Endothelial cell (in vitro differentiated cells): ENCODE measurements at places on chromosomes 3 and 15. TPM values are rescaled to one million over a fixed set of nuclear protein-coding genes. Genes with fewer than 3 reads are reported as not detected.

Gene CYP1A2
- not detected for total RNA-seq

Gene CHL1
- not detected for total RNA-seq

DNA sequence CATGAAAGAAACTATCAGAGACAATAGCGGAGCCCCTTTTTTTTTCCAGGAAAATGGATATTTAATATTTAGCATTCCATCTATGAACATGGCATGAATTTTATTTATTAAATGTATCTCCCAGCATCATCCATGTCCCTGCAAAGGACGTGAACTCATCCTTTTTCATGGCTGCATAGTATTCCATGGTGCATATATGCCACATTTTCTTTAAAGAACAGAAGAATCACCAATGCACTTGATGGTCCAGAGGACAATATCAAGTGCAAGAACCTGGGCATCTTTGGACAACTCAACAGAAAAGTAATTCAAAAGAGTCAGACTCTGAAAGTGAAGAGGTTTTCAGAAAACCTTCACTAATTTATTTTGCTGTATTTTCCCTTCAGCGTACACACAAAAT lies 133.0 kb upstream of the SLC7A14 start:
- peaks cover 1% of the 10 kb centered on the region for H3K27me3 ChIP-seq
- H3K27ac ChIP-seq, result no peak overlapping the region
- H3K36me3 ChIP-seq, result peaks cover 3% of the 10 kb centered on the region
- DNase-seq, result no peak
- no peaks in the 10 kb centered on the region for H3K4me1 ChIP-seq

Gene RBP2
- total RNA-seq, result not detected

GRCh38 chr3:149898771-149899170 lies 71.9 kb downstream of the PFN2 start:
- no peaks in the 10 kb centered on the region for H3K27me3 ChIP-seq
- H3K27ac ChIP-seq, result peak overlapping the region; percentile 3
- H3K4me1 ChIP-seq, result peaks cover 17% of the 10 kb centered on the region
- no peak overlapping the region for H3K4me3 ChIP-seq

GRCh38 chr3:6697722-6698121 lies 163.2 kb upstream of the GRM7 start:
- H3K4me3 ChIP-seq, result no peak overlapping the region
- H3K27ac ChIP-seq, result no peak overlapping the region
- no peak for DNase-seq
- peaks cover 9% of the 10 kb centered on the region for H3K36me3 ChIP-seq
- no peaks in the 10 kb centered on the region for H3K27me3 ChIP-seq

- no peak overlapping the region for H3K27ac ChIP-seq
- DNase-seq, result no peak
- H3K4me1 ChIP-seq, result peaks cover 12% of the 10 kb centered on the region
- no peaks in the 10 kb centered on the region for H3K36me3 ChIP-seq
Observed at GRCh38 chr15:63483521-63484371, 20.6 kb upstream of the USP3 start.

GRCh38 chr3:170137986-170138385 lies 43.5 kb downstream of the PHC3 start:
- H3K27ac ChIP-seq, result no peak overlapping the region
- no peaks in the 10 kb centered on the region for H3K27me3 ChIP-seq
- H3K4me1 ChIP-seq, result no peaks in the 10 kb centered on the region
- H3K4me3 ChIP-seq, result no peak overlapping the region
- DNase-seq, result no peak
- H3K36me3 ChIP-seq, result peaks cover 15% of the 10 kb centered on the region

Gene MOBP
- total RNA-seq, result not detected

DNA sequence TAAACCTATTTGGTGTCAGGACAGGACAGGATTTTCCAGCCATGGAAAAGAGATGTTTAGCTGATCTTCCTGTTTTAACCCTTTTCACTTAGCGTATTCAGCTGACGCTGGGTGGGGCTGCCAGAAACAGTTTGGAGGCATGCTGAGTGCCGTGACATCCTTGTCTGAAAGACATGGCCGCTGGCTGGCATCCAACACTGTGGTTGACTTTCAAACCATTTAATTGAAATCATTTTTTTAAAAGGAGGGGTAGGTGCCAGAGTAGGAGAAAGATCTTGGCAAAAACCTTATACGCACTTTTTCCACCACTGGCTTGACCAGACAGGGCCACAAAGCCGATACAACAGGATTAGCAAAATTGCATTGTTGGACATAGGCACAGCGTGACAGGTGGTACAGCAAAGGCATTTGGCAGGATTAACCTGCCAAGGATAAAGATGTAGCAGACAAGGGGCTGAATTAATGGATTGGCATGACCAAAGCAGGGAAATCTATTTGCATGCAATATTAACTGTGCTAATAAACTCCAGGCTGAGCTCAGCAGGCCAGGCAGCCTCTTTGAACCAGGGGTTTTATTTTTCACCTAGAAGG lies 131.8 kb upstream of the TOPAZ1 start:
- no peak overlapping the region for H3K27ac ChIP-seq
- no peaks in the 10 kb centered on the region for H3K36me3 ChIP-seq

GRCh38 chr15:63473999-63474809 lies 30.2 kb upstream of the USP3 start:
- no peak for DNase-seq
- no peak overlapping the region for H3K27ac ChIP-seq
- H3K27me3 ChIP-seq, result peaks cover 11% of the 10 kb centered on the region
- peaks cover 5% of the 10 kb centered on the region for H3K36me3 ChIP-seq
- H3K4me3 ChIP-seq, result no peak overlapping the region
- H3K4me1 ChIP-seq, result peaks cover 18% of the 10 kb centered on the region

GRCh38 chr15:52667597-52667996 lies 11.6 kb downstream of the ATOSA start:
- H3K4me1 ChIP-seq, result no peaks in the 10 kb centered on the region
- H3K36me3 ChIP-seq, result peaks cover 5% of the 10 kb centered on the region
- no peak overlapping the region for H3K4me3 ChIP-seq

DNA sequence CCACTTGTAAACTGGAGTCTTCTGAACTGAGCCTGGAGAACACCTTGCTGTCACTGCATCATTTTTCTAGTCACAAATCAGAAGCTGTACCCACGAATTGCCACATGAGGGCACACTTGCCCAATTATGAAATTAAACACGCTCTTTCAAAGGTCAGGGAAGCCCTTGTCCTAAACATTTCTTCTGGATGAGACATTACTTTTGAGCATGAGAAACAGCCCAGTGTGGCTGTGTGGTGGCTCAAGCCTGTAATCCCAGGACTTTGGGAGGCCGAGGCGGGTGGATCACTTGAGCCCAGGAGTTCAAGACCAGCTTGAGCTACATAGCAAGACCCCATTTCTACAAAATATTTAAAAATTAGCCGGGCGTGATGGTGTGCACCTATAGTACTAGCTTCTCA lies 27.5 kb upstream of the CFAP161 start:
- H3K27ac ChIP-seq, result no peak overlapping the region
- no peaks in the 10 kb centered on the region for H3K36me3 ChIP-seq
- peaks cover 19% of the 10 kb centered on the region for H3K4me1 ChIP-seq
- peak; percentile 55 for DNase-seq

GRCh38 chr3:179811321-179812095 lies 158.7 kb downstream of the USP13 start:
- no peaks in the 10 kb centered on the region for H3K4me1 ChIP-seq
- H3K36me3 ChIP-seq, result peaks cover 8% of the 10 kb centered on the region
- DNase-seq, result peak; percentile 49
- peaks cover 2% of the 10 kb centered on the region for H3K27me3 ChIP-seq
- no peak overlapping the region for H3K27ac ChIP-seq

- H3K4me3 ChIP-seq, result no peak overlapping the region
- no peak overlapping the region for H3K27ac ChIP-seq
- DNase-seq, result no peak
- H3K36me3 ChIP-seq, result no peaks in the 10 kb centered on the region
- H3K27me3 ChIP-seq, result no peaks in the 10 kb centered on the region
- H3K4me1 ChIP-seq, result peaks cover 6% of the 10 kb centered on the region
Observed at GRCh38 chr3:77324105-77324504, 284.2 kb downstream of the ROBO2 start.

- H3K4me1 ChIP-seq, result peaks cover 3% of the 10 kb centered on the region
- H3K27ac ChIP-seq, result no peak overlapping the region
- DNase-seq, result no peak
- H3K27me3 ChIP-seq, result peaks cover 1% of the 10 kb centered on the region
- H3K4me3 ChIP-seq, result no peak overlapping the region
- no peaks in the 10 kb centered on the region for H3K36me3 ChIP-seq
Observed at GRCh38 chr3:34016925-34017587, 218.6 kb downstream of the PDCD6IP start.

Gene AP4E1
- 7.4 TPM for total RNA-seq

Gene GHSR
- total RNA-seq, result not detected

DNA sequence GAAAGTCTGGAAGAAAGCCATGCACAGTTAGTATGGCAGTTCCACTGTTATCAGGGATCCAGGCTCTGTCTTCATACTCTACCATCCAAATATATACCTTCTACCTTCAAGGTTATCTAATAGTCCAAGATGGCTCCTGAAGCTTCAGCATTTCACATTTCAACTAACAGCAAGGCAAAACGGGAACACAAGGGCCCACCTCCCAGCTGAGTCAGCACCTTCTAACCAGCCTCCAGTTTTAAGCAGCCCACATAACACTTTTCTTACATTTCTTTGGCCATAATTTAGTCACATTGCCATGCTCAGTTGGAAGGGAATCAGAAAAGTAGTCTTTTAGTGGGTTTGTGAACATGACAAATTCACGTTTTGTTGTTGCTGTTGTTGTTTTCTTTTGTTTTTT lies 15.4 kb upstream of the MSL2 start:
- H3K27ac ChIP-seq, result no peak overlapping the region
- H3K4me3 ChIP-seq, result no peak overlapping the region
- DNase-seq, result no peak
- H3K4me1 ChIP-seq, result peaks cover 18% of the 10 kb centered on the region
- no peaks in the 10 kb centered on the region for H3K27me3 ChIP-seq

Gene SCN11A
- total RNA-seq, result 0.69 TPM

DNA sequence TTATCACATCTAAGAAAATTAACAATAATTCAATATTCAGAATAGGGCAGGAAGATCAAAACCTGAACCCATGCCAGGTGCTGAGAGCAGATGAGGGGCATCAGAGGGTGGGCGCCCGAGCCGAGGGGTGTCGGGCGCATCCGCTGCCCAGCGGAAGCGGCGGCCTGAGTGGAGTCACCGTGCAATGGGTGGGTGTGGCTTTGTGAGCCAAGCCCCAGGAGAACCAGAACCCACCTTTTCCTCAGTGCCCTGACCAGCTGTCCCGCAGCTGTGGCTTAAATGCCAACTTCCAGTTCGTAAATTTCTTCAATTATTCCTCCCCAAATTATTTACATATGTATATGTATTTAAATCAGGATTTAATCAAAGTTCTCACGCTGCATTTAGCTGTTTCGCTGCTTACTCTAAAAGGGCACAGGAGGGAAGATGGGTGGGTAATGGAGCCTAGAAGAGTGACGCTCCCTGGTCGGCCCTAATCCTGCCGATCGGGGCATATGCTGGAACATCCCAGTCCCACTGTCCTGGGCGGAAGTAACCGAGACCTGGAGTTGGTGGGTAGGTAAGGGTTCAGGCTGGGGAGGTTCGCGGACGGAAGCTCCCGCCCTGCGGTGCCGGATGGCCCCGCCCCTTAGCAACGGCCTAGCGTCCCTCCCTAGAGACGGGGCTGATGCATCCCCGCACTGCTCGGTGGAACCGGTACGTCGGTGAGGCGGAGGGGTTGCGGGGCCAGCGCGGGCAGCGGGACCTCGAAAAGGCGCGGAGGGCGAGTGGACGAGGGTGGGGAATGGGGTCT lies 1.3 kb downstream of the DNAH1 start:
- no peak overlapping the region for H3K27ac ChIP-seq
- no peaks in the 10 kb centered on the region for H3K36me3 ChIP-seq
- peak; percentile 68 for DNase-seq
- H3K27me3 ChIP-seq, result peaks cover 5% of the 10 kb centered on the region

DNA sequence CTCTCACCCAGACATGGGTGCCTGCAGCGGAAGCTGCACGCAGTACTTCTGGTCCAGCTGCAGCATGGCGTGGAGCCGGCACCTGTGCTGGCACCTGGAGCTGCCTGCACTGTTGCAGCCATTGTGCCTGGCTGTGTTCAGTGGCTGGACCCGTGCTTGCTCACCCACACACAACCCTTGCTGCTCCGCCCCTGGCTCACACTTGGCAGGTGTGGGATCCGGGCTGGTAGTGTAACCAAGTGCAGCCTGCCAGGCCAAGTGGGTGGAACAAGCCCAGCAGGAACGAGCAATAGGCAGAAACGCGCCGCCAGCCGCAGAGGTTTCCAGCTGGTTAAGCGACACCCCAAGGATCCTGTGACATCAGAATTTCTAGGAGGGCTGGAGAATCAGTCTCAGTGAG lies 11.2 kb upstream of the SCAPER start:
- no peaks in the 10 kb centered on the region for H3K36me3 ChIP-seq
- H3K27me3 ChIP-seq, result no peaks in the 10 kb centered on the region

Gene ALS2CL
- 5.6 TPM for total RNA-seq

DNA sequence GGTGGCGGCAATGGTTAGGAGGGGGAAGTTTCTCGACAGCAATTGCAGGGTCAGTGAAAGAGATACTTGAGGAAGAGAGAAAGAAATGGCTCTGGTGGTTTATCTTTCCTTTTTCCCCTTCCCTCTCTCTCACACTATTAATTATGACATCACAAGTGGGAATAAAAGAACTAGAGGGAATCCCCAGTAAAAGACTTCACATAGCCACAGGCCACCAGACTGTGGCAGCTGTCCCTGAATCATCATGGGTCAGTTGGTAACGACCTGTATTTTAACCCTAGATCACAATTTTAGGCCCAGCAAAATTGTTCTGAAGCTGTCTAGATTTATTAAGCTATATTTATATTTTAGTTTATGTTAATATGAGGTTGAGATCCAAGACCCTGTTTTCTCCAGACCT lies 40.3 kb downstream of the MBNL1 start:
- no peak overlapping the region for H3K4me3 ChIP-seq
- no peaks in the 10 kb centered on the region for H3K36me3 ChIP-seq
- H3K27me3 ChIP-seq, result no peaks in the 10 kb centered on the region
- H3K4me1 ChIP-seq, result peaks cover 3% of the 10 kb centered on the region
- DNase-seq, result no peak

Gene AQR
- total RNA-seq, result 41.5 TPM

DNA sequence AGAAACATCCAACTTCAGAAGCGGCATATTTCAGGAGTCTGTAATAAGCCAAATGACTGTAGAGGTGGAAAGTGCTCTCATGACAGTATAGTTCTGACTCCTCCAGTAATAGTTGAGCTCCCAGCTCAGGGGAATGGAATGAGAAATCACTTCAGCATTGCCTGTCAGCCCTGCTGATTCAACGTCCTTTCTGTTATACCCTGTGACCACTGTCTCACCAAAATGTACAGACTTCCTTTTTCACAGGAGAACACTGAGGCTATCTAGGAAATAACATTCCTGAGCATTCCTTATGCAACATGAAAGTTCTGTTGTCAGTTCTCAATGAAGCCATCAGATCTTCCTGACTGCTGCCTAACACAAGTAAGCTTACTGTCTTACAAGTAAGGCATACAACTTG lies 284.5 kb upstream of the MME start:
- H3K27ac ChIP-seq, result no peak overlapping the region
- H3K4me3 ChIP-seq, result no peak overlapping the region
- H3K36me3 ChIP-seq, result no peaks in the 10 kb centered on the region
- H3K27me3 ChIP-seq, result no peaks in the 10 kb centered on the region
- DNase-seq, result no peak

- H3K27me3 ChIP-seq, result peaks cover 8% of the 10 kb centered on the region
- no peak overlapping the region for H3K27ac ChIP-seq
- H3K36me3 ChIP-seq, result peaks cover 17% of the 10 kb centered on the region
- peaks cover 16% of the 10 kb centered on the region for H3K4me1 ChIP-seq
Observed at GRCh38 chr3:14236902-14237301, 58.3 kb downstream of the LSM3 start.
